ENCODE measurements at places on chromosomes 7 and 10.

DNA sequence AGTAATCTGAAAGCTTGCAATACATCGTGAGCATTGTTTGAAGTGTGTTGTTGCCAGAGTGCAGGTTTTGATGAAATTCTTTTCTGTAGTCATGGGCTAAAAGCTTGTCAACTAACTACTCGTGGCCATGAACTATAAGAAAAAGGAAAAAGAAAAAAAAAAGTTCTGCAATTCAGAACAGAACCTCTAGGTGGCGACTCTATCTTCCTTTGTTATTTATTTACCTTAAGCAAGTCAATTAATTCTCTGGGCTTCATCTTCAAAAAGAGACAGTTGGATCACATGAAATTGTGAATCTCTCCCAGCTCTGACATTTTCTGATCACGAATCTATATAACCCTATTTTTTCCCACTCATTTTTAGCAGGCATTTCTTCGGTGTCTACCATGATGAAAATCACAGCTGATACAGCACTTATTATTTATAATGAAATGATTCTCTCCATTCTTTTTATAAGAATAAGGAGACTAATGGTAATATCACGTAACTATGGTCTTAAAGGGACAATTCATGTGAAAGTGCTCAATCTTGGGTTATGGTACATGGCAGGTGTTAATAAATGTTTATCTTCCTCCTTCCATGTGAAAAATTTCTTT lies 18.8 kb downstream of the TMEM196 start:
- DNase-seq: no peak

DNA sequence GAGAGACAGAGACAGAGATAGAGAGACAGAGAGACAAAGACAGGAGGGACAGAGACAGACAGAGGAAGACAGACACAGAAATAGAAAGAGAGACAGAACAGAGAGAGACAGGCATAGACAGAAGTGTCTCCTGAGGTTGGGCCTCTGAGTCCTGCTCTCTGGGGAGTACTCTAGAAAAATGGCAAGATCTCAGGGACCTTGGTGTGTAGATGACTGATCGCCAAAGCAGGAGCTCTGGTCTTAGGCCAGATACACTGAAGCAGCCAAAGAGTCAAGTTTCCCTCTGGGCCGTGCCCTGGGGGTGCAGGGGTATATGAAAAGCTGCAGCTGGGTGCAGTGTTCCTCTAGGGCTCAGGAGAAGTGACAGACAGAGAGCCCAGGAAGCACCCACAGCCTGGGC lies 176.6 kb upstream of the TNS3 start:
- no peak for DNase-seq

DNA sequence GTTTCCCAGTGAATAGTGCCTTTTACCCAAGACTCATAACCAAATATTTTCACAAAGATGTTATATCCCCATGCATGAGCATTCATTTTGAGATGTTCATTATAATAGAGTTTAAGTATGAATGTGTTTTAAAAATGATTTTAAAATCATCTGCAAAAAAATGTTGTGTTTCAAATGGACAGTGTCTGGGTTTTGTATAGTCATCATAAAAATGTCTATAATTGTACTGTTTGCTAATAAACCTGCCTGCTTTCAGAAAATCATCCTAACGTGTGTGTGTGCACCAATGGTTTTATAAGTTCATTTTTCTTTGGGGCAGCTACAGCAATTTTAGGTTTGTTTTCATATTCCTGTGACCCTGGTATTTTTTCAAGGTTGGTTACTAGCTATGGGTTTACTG lies 63.2 kb downstream of the INSYN2A start:
- DNase-seq: no peak

GRCh38 chr7:1368682-1369571 lies 90.3 kb downstream of the MICALL2 start:
- no peak for DNase-seq

DNA sequence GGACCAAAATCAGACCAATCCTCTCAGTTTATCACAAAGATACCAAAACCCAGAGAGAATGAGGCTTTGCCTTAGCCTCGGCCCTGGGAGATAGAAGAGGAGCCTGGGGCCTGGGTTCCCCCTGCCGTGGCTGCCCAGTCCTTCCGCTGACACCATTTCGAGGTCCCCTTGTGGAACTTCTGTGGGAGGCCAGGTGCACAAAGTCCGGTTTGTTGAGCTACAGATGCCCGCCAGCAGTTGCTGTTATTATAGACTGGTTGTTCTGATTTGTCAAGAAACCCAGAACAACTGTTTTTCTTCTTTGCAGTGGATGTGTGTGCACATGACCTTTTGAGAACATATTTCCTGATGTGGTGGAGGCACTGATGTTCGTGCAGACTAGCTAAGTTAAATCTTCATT lies 47.6 kb downstream of the CUX1 start:
- DNase-seq: no peak

DNA sequence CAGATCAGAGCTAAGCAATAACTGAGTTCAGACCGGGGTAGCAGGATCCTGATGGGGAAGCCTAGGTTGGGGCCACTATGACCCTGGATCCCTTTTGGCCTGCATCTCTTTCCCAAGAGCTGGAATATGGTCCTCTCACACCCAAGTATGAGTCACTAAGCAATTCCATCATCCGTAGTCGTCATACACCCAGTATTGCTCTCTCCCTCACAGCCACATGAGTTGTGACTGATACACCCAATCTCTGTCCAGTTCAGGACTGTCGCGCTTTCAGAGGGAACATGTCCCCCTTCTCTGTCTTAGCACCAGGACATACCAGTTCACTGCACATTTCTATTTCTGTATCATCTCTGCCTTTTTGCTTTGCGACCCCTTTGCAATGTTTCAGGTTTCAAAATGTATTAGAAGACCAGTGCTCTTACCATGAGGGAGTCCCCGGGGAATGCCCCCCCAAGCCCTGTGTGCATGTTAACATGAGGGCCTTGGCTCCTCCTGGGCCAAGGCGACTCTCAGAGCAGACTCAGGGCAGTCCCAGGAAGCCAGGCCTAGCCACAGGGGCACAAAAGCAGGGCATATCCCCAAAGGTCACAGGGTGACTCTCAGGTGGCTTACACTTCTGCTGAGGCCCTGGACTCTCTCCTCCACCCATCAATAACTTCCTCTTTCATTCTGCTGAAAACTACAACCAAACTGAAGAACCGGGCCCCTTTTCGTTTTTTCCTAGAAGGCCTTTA lies 75.3 kb upstream of the SAMD8 start:
- no peak for DNase-seq

DNA sequence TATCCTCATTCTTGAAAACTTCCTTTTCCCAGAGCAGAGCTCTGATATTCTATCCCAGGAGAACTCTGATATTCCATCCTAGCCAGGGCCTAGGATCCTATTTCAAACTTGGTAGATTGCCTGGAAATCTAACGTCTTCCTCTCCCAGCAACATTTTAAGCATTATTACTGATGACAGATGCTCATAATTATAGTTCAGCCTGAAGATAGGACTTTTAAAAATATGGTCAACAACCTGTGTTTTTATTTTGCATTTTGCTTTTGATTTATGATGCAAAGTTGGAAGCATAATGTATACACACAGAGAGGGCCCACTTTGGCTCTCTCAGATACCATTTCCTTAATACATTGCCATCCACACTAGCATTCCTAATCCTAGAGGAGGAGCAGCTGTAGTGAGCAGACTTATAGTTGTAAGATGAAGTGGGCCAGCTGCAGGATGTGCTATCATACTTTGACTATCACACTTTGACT lies 457.4 kb upstream of the TPK1 start:
- DNase-seq: no peak

- DNase-seq: no peak
Observed at GRCh38 chr10:116101616-116102315, 171.2 kb downstream of the GFRA1 start.

DNA sequence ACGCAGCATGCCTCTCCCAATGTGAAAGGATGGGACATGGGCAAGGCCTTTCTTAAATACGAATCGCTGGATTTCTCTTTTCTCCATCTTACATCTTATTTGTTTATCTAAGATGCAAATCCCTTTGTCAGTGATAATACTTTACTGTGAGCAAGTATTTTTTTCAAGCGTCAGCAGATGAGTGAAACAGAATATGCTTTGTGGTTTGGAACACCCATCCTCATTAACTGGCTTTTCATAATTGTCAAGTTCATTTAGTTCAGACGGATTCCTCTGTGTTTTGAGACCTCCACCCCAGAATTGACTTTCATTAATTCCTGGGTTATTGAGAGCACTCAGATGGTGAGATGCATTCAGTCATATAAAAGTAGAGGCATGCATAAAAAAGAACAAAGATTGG lies 149.8 kb downstream of the NSUN6 start:
- DNase-seq: no peak

DNA sequence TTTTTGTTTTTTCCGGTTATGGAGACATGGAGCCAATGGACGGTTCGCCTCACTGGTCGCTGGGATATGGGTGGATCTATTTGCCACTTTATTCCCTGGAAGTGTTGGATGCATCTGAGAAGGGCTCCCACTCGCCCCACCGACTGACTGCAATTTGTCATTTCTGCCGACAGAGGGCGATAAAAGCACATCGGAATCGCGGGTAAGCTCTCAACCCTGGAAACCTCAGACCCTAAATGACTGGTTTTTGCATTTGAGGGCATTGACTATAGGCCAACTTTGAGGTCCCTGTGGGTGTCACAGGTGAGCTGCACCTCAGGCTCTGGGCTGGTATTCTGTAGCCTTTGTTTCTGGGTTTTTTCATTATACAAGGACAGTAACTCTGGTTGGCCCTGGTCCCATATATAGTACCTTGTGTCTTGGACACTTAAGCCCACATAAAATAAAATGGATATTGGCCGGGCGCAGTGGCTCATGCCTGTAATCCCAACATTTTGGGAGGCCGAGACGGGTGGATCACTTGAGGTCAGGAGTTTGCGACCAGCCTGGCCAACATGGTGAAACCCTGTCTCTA lies 11.9 kb upstream of the OPALIN start:
- DNase-seq: no peak

DNA sequence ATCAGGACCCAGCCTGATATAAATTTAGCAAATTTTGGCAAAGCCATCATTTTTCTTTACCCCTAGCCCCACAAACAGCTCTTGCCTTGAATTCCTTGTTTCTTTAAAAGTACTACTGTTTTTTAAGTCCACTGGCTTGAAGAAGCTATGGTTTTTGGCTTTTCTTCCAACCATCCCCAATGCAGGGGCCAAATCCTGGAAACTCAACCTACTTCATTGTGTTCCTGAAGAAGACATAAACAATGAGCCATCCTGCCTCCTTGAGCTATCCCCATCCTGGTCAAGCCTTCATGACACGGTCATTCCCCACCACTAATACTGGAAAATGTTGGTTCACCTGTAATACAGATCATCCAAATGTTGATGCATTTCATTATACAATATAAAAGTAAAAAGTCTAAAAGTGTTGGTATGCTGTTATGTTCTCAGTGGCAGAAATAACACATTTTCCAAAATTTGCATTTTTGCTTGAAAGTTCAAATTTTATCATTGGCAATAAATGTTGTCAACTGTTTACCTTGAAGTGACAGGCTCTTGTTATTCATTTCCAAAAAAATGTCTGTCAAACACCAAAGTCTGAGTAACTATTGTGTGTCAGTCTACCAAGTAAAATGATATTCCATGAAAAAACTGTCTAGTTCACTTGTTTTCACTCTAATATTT lies 92.2 kb downstream of the DOCK4 start:
- no peak for DNase-seq

DNA sequence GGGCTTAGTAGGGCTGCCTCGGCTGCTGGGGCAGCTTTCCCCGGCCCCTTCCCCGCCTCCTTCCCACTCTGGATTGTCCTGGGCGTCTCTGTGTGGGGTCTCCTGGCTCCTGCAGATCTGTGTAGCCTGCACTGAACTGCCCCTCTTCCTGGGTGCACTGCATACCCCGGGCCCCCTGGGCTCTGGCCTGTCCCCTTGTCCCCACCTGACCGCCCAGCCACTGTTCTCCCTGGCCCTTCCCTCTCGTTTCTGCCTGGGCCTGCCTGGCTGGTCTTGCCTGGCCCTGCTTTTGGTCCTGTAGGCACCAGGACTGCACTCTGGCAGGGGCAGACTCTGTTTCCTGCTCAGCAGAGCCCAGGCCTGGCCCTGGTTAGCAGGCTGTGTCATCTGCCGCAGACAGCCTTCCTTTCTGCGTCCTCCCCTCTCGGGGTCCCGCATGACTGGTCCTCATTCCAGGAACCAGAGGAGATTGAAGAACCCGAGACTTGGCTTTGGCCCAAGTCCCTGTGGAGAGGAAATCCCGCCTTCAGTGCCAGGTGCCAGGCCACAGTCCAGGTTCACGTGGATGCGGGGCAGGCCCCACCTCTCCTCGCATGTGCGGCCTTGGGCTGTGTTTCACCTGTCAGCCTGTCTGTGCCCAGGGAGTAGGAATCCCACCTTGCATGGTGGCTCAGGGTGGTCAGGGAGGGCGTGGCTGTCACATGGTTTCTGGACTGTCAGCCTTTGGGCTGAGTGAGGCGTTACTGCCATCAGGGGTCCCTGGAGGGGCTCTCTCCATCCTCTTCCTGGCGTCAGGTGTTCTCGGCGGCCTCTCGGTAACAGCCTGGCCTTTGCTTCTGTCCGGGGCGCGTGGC lies 9.2 kb downstream of the INPP5A start:
- no peak for DNase-seq

GRCh38 chr7:105583061-105583460 lies 1.8 kb upstream of the EFCAB10 start:
- no peak for DNase-seq

DNA sequence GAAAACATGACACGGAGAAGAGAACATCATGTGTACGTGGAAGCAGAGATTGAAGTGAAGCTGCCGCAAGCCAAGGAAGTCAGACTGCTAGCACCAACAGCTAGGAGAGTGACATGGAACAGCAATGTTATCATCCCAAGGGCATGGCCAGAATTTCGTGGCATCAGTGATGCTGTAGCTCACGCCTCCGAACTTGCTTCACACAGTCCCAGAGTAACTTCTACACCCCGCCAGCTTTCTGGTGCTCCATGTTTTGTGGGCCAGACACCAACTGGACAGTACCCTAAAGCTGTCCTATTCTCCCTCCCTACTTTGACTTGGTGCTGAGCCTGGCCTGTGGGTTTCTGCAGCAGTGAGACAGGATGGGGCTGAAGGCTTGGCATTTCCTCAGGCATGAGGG lies 33.0 kb upstream of the EMX2 start:
- DNase-seq: no peak

DNA sequence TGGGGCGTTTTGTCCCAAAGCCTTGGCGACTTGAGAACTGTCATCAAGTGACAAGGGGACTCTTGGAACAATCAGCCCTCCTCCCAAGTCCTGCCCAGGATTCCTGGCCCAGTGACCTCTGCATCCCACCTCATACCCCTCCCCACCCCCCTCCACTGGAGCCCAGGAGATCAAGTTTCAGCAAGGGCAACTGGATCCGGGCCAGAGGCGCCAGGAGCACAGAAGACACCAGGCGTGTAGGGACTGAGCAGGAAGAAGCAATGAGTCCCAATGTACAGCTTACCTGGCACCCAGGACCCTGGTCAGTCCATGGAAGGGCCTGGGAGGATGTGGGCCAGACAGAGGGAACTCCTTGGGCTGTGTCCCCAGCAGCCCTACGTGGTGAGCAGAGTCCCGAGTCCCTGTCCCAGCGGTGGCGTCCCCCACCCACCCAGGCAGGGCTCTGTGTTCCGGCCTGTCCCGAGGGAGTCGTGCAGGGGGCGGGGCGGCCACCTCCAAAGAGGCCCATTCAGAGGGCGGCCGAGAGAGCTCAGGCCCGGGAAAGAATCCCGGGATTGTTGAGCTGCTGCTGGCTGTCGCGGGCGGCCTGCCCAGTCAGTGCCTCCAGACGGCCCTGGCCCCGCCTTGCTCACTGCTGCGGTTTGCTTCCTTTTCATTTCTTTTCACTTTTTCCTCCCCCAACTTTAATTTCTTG lies 254.1 kb downstream of the TNS3 start:
- DNase-seq: peak; percentile 54

- DNase-seq: peak; percentile 23
Observed at GRCh38 chr10:30645340-30645827, 15.8 kb upstream of the LYZL2 start.

All from skeletal muscle cell (primary cell).